ENCODE measurements at places on chromosomes 1 and 21.
A peak's percentile ranks its signal among the peaks of the same experiment; 100 is the strongest.

GRCh38 chr1:2342384-2343022 lies 48.9 kb downstream of the MORN1 start:
- DNase-seq = peak; percentile 24

- DNase-seq = no peak
These were observed 71.0 kb downstream of the PRKCZ start for GRCh38 chr1:2121101-2121691.

- DNase-seq = no peak
These were observed 199.4 kb upstream of the EDN2 start for GRCh38 chr1:41683681-41684500.

DNA sequence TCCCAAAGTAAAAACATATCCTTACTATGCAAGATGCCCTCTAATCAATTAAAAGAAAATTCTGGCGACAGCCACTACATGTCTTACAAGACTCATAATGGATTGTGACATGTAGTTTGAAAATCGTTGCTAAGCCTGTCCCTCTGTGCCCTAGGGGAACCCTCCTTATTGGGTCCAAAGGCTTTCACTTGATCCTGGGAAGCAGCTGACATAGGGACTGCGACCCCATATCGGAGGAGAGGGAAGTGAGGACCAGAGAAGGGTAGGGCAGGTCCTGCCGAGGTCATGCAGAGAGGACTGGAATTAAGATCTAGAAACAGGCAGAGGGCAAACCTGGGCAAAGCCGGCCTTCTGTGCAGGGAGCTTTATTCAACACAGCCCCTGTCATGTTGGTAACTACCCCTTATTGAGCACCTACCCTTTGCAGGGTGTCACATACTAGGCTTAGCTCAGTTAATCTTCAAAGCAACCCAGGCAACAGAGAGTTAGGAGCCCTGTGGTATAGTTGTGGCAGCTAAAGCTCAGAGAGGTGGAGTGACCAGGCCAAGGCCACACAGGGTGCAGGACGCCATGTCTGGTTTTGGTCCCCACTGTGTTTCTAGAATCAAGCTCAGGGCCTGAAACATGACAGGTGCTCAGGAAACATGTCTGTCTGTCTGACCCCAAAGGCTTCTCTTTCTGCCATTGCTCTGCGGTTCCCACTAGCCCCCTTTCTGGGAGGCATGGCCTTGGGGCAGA lies 18.4 kb upstream of the IFNLR1 start:
- no peak for DNase-seq

DNA sequence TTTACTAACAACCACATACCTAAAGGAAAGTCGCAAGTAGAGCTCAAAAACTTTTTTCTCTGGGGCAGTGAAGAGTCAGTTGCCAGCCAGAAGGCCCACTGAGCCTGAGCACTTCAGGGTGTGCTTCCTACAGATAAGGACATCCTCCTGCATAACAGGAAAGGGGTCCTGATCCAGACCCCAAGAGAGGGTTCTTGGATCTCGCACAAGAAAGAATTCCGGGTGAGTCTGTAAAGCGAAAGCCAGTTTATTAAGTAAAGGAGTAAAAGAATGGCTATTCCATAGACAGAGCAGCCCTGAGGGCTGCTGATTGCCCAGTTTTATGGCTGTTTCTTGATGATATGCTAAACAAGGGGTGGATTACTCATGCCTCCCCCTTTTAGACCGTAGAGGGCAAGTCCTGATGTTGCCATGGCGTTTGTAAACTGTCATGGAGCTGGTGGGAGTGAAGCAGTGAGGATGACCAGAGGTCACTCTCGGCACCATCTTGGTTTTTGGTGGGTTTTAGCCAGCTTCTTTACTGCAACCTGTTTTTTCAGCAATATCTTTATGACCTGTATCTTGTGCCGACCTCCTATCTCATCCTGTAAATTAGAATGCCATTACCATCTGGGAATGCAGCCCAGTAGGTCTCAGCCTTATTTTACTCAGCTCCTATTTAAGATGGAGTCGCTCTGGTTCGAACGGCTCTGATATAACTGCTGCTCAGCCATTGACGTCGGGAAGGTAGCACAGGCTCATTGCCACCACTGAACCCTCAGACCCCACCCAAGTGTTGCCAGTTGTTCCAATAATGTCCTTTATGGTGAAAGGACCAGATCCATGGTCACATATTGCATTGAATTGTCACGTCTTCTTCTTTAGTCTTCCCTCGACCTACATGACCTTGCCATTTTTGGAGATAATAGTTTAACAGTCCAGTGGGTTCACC lies 96.6 kb upstream of the ERRFI1 start:
- DNase-seq = no peak

GRCh38 chr1:192802406-192802805 lies 6.4 kb upstream of the RGS2 start:
- DNase-seq = no peak
